ENCODE measurements at places on chromosomes 13 and 19.

DNA sequence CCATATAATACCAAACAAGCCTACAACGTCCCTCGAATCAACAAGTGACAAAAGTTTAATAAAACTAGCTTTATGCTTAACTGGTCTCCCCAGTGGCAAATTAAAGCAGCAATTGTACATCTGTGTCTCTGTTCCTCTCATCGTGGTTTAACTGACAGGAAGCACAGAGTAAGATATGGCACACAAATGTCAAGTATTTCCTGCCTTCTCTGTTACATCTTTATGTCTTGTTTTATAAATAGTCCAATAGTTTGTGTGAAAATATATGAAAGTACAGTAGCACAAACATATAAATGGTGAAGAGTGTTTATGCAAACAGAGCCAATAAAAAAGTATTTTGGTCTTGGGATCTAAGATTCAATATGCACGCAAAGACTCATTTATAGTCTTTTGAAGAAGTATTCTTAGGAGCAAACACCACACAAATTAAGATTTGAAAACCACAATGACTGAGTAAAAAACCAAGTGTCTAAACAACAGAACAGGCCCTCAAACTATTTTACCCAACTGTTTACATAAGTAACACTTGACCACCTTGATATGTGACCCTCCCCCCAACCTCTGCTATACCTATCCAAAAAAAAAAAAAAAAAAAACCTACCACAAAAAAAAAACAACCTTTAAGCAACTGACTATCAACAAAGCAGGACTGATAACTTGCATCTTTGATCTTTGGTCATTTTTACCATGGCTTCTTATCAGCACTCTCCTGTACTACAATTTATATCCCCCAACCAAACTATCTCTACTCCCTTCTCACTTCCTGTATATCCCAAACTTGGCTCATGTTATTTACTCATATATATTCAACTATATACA is 14.0 kb downstream of the ELF1 start:
- no peak for DNase-seq

DNA sequence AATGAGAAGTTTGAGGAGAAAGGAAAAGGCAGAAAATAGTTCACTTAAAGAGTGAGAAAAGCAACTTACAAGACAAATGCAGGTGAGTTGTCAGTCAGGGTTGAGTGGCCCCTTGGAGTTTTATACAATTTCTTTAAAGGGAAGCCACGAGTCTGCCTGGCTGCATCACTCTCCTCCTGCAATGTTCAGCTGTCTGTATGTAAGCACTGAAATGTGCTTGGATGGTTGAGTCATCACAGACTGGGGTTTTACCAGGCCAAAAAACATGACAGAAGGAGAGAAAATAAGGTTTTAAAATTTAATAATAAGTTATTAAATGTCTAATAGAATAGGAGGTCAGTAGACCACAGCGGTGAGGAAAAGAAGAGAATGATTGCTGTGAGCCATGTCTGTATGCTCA is 51.0 kb upstream of the FGF14 start:
- no peak for DNase-seq

GRCh38 chr13:90622541-90622940 is 724.9 kb upstream of the MIR17HG start:
- no peak for DNase-seq

DNA sequence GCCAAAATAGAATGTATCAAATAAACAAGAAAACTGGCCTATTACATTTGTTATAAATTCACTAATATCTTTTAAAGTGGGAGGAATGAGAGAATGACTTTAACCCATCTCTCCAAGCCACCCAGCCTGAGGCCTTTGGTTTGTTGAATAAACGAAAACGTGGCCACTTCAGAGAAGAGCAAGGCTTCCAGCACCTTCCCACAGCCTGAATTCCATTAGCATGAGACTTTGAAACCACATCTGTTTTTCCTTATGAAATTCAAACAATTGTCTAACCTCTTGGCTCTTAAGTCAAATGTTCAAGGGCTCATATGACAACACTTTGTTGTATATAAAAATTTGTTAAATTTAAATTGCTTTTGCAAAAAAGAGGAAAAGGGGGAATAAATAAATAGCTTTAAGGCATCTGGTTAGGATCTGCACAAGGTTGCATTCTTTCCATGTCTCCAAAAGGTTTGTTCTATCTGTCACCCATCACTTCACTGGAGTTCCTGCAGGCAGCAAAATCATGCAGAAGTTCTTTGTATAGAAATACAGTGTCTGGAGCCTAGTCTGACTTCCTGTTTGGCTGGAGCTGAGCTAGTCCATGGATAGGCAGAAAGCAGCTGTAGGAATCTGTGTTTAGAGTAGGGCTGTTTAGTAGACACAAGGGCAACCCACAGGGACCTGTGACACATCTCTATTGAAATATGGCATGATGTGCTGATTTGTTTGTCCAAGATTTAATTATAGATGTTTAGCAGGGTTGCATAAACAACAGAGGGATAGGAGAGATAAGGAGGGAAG is 502.3 kb downstream of the KCTD12 start:
- DNase-seq = no peak

Measured in cortex of kidney (tissue), 1 donor.